Mammary epithelial cell (primary cell): ENCODE measurements at places on chromosomes 6 and 20.

- no peak for DNase-seq
Measured at GRCh38 chr20:32807706-32808105, 12.0 kb upstream of the MAPRE1 start.

DNA sequence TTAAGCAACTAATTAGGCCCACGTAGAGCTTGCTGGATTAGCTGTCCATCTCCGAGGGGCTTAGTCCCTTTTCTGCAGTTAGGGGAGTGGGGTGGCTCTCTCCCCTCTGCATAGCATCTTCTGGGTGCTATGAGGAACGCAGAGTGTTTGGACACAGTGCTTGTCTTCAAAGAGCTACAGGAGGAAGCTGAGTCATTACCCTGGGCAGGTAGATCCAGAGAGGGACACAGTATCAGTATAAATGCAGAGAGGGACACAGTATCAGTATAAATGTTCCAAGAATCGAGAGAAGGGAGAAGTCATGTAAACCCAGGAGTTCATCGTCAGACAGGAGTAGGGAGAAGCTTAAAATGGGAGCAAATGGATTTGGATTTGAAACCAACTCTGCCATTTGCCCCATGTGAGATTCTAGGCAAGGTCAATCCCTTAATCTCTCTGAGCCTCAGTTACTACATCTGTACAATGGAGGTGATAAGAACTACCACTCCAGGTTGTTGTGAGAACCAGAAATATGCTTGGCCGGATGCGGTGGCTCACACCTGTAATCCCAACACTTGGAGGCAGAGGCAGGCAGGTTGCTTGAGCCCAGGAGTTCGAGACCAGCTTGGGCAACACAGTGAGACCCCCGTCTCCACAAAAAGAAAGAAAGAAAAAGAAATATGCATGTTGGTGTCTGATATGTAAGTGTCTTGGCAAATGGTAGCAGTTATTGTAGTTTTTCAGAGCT is 5.5 kb upstream of the GHRH start:
- no peak for DNase-seq

GRCh38 chr6:78611886-78612480 is 255.4 kb upstream of the IRAK1BP1 start:
- no peak for DNase-seq

GRCh38 chr6:70412252-70413113 is 825 bp upstream of the FAM135A start:
- no peak for DNase-seq

- DNase-seq, result no peak
Measured at GRCh38 chr6:124368131-124368530, 564.5 kb downstream of the NKAIN2 start.

GRCh38 chr6:117464700-117465099 is 17.8 kb upstream of the DCBLD1 start:
- DNase-seq, result no peak

DNA sequence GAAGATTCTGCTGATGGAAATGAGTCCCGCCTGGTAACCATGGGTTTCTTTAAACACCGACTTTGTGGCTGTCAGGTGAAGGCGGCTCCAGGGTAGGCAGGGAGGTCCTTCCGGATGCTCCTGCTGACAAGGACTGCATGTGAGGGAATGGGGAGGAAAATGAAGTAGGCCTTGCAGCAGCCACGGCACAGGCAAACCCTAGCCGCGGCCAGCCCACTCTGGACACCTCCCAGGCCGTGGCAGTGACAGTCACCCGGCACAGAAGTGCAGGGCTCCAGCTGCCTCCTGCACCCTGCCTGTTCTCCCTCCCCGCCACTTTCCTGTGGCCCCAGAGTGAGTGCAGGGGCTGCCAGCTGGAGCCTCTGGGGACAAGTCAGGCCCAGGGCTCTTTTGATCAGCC is 21.0 kb downstream of the BPIFB1 start:
- DNase-seq, result no peak

DNA sequence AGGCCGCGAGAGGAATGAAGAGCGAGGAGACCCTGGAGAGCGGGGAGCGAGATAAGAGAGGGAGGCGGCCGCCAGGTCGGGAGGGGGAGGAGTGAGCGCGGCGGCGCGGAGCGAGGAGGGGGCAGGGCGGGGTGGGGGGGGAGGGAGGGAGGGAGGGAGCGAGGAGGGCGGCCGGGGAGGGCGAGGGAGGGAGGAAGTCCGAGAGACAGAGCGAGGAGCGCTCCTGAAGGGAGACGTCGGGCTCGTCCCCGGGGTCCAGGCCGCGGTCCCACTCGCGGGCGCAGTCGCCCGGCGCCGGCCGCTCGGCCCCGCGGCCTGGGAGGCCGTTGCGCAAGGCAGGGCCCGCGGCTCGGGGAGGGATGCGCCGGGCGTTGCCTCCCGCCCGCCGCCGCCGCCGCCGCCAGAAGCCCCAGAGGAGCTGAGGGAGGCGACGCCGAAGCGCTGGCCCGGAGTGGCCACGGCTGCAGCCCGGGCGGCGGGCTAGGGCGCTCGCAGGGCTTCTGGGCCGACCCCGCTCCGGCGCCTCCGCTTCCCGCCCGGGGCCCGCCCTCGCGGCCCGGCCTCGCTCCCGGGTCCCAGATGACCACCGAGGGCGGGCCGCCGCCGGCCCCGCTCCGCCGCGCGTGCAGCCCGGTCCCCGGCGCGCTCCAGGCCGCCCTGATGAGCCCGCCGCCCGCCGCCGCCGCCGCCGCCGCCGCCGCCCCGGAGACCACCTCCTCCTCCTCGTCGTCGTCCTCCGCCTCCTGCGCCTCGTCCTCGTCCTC is at the start of gene FOXF2:
Gene FOXF2, plus strand, starts transcription at position 208 of the 764 bp plus-strand sequence. Its CDS starts 372 bp downstream, at position 580.
- no peak for DNase-seq
